ENCODE measurements at places on chromosomes 11 and 22.

- no peak for DNase-seq
These were observed 29.1 kb downstream of the TSPAN18 start for GRCh38 chr11:44755556-44756523.

- DNase-seq: no peak
These were observed 49.8 kb downstream of the FEZ1 start for GRCh38 chr11:125446279-125446678.

- DNase-seq: no peak
These were observed 47.3 kb downstream of the PPP2R1B start for GRCh38 chr11:111718859-111719258.

- peak; percentile 69 for DNase-seq
These were observed 2.3 kb downstream of the TSPAN4 start for GRCh38 chr11:844693-845644.

- peak; percentile 17 for DNase-seq
These were observed 575 bp downstream of the DUSP18 start for GRCh38 chr22:30667107-30667493.

- DNase-seq: no peak
These were observed 10.7 kb downstream of the ZNF195 start for GRCh38 chr11:3368199-3368598.

GRCh38 chr11:100964435-100964834, 165.2 kb downstream of the PGR start:
- no peak for DNase-seq

DNA sequence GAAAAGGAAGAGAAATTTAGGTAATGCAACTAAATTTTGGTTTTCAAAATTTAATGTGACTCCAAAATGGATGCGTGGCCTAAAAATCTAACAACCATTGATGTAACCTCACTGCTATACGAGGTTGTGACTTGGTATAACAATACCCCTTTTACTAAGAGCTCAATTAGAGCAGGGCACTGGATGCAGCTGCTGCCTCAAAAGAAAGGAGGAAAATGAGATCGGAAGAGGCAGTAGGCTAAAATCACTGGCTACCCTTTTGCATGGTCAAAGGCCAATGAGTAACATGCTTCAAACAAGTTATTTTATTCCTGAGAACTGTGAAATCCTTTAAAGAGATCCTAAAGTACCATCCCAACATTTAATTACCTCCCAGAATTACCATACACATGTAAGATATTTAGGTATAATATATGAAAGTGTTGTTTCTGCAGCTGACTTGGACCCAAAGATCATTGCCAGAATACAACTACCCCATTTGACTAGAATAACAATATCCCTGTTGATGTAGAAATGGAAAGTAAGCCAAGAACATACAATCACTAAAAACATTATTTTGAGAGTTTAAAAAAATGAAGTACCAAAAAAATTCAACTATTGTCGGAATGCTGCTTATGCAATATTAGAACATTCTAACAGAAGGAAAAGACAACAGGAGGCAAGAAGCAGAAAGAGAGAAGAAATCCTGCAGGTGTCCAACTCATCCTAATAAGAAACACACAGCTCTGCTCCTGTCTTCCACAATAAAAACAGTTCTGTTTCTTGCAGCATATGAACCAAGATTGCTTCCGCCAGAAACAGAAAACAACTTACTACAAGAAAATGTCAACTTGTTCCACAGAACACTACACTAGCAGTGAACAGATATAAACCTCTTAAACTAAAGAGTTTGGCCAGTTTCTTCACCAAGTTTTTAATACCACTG, 15.0 kb downstream of the SIK3 start:
- DNase-seq: no peak

- peak; percentile 69 for DNase-seq
These were observed 58.2 kb downstream of the ACER3 start for GRCh38 chr11:76918941-76919386.

- DNase-seq: no peak
These were observed 826.1 kb downstream of the TBC1D22A start for GRCh38 chr22:47588578-47588960.

DNA sequence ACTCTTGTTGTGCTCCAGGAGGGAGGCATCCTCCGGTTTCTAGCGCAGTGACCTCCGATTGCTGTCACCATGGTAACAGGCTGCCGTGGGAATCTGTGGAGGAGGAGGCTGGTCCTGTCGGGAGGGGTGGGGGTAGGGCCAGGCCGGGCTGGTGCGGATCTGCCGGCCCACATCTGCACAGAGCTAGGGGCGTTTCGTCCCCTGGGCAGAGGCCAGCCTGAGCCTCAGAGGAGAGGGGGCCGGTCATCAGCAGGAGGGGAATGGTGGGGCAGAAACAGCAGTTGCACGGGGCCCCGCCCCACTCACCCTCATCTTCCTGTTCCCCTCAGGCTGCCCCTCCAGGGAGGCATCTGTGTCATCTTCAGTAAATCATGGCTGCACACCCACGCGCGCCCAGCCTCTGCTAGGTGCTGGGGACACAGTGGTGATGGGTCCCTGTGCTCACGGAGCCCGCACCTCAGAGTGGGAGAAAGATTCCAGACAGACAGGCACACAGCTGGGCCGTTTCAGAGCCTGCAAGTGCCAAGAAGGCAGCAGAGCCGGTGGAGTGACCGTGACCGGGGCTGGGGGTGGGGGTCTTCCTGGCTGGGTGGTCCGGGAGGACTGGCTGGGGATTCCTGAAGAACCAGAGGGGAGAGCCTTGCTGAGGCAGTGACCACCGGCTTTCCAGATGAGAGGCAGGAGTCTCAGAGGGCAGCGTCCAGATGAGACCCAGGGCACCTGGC, 120.5 kb downstream of the CACNA1I start:
- peak; percentile 7 for DNase-seq

DNA sequence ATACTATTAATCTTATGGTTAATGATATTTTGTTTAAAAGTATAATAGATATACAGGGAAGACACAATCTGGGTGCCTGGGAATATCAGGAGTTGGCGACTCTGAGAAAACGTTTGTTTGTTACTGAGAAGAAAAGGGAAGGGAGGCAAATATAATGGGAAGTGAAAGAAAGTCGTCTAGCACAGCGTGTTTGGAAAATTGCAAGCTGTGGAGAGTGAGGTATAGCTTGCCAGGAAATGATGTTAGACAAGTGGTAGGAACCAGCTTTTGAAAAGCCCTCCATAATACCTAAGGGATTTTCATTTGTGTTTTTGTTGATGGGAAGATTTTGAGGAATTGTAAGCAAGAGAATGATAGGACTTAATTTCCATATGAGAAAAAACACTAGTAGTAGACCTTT, 322.2 kb downstream of the LUZP2 start:
- DNase-seq: peak; percentile 70

DNA sequence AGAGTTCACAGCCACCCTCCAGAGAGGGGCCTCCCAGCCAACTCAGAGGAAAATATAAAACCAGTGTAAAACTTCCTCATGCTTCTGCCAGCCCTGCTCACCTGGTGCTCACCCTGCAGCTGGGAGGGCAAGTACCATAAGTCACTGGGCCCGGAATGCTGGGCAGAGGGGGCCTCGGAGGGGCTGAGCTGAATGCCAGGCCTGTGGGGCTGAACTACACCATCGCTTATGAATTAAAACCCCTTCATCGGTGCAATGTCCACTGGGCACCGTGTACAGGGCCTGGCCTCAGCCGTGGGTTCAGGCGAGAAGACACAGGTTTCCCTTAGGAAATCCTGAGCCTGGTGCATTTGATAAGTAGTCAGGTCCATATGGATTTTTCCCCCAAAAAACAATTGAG, 828.6 kb downstream of the TBC1D22A start:
- DNase-seq: no peak

DNA sequence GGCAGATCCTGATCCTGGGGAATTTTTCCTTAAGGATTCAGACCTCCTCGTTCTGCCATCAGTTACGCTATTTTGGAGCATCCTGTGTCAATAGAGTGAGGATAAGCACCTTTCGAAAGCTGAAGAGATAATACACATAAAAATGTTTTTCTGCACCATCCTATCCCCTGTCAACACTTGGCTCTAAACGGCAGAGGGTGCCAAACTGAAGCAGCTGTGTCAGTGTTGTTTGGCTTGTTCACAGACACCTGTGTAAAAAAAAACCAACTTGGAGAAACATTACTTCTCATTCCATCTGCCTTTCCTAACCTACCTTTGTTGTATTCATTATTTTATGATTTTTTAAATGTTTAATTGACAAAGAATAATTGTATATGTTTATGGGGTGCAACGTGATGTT, 417.0 kb upstream of the DDI1 start:
- DNase-seq: no peak

- DNase-seq: no peak
These were observed 511 bp downstream of the RAC2 start for GRCh38 chr22:37243402-37244113.

GRCh38 chr11:59552844-59553243, 41.5 kb downstream of the OR4D9 start:
- DNase-seq: no peak

DNA sequence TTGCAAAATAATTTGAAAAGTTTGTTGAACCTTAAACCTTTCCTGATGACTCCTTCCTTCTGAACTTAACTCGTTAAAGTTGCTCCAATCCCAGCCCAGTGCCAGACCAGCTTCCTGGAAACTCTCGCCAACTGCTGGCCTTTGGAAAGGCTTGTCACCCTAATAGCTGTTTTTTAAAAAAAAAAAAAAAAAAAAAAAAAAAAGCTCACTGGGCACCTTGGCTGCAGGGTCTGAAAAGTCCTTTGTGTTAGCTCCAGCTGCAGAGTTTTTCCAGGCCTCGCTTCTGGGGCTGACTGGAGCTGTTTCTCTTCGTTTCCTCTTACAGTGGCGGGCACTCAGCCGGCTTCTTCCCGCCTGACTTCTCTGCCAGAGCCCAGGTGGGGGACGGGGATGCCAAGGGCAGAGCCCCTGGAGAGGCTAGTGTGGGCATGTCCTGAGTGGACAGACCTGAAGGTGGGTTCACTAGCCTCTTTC, 25.1 kb downstream of the KCNQ1OT1 start:
- DNase-seq: no peak

DNA sequence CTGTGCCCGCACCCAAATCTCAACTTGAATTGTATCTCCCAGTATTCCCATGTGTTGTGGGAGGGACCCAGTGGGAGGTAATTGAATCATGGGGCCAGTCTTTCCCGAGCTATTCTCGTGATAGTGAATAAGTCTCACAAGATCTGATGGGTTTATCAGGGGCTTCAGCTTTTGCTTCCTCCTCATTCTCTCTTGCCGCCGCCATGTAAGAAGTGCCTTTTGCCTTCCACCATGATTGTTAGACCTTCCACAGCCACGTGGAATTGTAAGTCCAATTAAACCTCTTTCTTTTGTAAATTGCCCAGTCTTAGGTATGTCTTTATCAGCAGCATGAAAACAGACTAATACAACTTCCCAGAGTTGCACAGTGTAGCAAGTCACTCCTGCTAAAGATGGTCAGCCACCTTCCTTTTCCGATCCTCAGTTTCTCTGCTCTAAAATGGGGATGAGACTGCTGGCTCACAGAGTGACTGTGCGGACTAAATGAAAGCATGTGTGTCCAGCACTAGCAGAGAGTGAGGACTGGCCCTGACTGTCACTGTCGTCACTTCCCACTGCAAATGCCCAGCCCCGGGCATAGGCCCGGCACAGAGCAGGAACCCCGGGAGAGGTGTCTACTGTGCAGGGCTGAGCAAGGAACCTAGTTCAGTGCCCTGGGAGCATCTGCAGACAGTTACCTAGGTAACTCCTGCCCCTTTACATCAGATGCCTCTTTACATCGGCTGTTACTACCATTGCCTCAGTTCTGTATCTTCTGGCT, 9.5 kb downstream of the TSKU start:
- DNase-seq: no peak

GRCh38 chr11:116473206-116473769, 299.5 kb downstream of the BUD13 start:
- DNase-seq: no peak

GRCh38 chr11:131977231-131977630, 606.8 kb downstream of the NTM start:
- no peak for DNase-seq

DNA sequence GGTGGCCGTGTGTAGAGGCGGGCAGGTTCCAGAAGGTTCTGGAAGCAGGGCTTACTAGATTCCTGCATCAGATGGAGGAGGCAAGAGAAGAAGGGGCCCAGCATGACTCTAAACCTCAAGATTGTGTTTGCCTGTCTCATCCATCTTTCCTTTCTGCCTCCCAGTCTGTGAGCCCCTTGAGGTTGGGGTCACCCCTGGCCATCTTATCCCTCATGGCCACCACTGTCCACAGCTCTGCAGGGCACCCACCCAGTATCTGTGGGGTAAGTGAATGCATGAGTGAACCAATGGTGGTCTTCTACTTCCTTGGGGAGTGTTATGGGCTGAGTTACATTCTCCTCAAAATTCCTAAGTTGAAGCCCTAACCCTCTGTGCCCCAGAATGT, 79.3 kb downstream of the MYEOV start:
- no peak for DNase-seq

DNA sequence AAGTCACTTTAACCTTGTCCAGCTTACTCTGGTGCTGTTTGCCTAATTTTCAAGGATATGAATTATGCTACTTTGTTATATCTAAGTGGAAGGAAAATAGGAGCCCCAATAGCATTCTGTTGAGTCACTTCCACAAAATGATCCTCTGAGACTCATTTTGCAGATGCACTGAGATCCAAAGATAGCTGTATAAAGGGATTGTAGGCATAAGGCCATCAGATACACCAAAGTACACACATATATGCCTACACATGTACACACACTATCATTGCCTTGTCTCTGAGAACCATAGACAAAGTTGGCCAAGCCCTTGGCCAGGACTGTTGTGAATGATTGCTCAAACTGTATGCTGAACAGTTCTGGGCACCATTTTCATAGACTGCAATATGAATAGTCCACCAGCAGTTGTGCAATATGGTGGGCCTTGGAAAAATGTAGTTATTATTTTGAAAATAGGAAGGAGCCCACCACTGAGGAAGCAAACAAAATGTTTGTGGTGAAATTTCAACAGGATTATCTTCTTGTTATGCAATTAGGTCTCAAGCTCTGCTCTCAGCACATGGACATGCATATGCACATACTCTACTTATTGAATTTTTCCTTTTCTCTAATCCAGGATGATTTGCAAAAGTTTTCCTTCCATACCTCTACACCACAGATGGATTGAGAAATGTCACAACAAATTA, 186.0 kb upstream of the CTSC start:
- no peak for DNase-seq

GRCh38 chr11:5837695-5838094, 4.0 kb downstream of the OR52E6 start:
- no peak for DNase-seq

GRCh38 chr22:46023558-46023981, 46.6 kb upstream of the WNT7B start:
- DNase-seq: no peak

Data from suppressor macrophage treated with lipopolysaccharide for 1 hour (primary cell).